Epithelial cell of prostate (primary cell): ENCODE measurements at places on chromosomes 7 and 10.

- no peak for DNase-seq
Observed at GRCh38 chr7:153110606-153111005, 351.1 kb downstream of the ACTR3B start.

GRCh38 chr10:130026670-130027456 lies 62.8 kb upstream of the EBF3 start:
- DNase-seq: no peak

GRCh38 chr7:158541346-158542010 lies 46.1 kb downstream of the PTPRN2 start:
- no peak for DNase-seq

DNA sequence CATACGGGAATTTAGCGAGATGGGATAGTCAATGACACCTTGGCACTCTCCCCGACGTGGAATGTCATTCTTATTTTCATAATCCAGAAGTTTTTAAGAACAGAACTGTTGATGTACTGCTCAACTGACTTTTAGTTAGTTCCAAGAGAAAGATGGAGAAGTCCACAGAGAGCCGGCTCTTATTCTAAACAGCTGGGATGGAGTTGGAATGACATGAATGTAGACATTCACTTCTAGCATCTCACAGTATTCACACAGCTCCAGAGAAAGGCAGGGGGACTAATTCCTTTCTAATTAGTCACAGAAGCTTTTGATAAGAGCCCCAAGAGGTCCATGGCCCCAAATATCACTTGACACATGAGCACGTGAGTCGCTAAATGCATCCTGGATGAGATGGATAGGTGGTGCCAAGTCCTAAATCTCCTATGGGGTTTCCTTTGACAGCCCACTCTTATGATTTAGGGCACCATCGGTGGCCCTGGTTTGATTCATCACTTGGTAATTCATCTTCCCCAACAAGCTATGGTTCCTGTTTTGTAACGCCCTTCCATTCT lies 420.3 kb upstream of the AUTS2 start:
- no peak for DNase-seq

DNA sequence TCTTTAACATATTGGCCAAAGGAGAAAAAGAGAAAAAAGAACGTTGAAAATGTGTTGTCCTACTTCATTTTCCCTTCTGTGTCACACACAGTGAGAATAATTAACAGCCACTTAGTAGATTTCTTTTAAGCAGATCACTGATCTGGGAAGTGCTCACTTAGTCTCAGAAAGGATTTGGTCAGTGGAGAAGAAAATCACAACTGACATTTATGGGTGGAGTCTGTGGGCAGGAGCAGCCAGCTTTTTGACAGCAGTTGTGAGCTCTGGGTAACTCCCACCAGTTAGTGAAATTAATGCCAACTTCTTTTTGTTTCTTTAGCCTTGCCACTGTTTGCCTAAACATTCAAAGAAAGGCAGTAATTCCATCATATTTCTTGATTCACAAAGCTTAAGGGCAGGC lies 49.7 kb downstream of the CDK14 start:
- no peak for DNase-seq

- no peak for DNase-seq
Observed at GRCh38 chr7:55171157-55171556, 152.3 kb downstream of the EGFR start.

- no peak for DNase-seq
Observed at GRCh38 chr7:29478226-29478625, 85.4 kb upstream of the PRR15 start.

DNA sequence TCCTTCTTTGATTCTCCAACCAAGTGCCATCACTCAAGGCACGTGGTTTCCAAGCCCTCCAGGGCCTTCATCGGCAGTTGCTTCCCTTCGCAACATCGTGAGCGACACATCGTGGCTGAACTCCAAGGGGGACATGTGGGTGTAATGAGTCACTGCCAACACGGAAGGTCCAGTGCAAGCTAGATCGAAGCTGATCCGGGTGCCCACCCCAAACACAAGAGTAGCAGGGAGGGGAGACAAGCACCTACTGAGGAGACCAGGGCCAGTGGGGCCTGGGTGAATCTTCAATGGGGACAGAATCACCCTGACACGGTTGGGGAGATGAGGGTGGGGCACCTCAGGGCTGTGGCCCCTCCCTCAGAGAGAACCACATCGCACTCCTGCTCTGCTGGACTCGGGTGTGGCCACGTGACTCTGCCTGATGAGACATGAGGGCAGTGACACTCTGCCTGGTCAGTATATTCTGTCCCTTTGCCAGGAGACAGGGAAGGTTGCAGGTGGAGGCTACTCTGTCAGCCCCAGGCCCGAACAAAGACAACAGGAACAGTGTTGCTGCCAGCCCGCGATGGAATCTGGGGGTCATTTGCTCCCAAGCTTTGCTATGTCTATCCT lies 36.8 kb upstream of the HSPA12A start:
- DNase-seq: no peak

DNA sequence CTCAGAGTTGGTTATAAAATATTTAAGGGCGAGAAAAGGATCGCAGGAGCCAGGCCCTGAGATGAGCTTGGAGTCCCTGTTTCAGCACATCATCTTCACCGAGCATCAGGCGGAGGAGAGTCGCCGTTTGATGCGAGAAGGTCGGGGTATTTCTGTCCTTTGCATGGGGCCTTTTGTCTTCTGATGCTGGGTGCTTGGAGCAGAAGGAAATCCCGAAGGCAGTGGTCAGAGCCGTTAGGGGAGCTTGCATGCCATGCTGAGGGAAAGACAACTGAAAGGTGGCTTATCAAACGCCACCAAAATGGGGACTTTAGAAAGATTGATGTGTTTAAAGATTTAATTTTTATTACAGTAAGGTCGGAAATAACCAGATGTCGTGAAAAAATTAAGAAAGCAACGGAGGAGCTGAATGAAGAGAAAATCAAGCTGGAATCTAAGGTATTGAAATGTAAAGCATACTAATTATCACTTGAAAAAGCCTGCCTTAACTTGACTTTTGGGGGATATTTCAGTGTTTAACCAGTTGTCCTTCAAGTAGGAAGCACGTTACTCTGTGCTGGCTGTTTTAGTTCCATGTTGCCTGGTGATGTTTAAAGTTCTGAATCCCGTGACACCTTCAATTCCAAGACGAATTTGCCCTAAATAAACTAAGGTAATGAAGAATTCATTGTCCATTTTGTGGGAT lies 845 bp downstream of the CCDC172 start:
- no peak for DNase-seq

GRCh38 chr7:826230-826917 lies 5.9 kb upstream of the SUN1 start:
- no peak for DNase-seq

DNA sequence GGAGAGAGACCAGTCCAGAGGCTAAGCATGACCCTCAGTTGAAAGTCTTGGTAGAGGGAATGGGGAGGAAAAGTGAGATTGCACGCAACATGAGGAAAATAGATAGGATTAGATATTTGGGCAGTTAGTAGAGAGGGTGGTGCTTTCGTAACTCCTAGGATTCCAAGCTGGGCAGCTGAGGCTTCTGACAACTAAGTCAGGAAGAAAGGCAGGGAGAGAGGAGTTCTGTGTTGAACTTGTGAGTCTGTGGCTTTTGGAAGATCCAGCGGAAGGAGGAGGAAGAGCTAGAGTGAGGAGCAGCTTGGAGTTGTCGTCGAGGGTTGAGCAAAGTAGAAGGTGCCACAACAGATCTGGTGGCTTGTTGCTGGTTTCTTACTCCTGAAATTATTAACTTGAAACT lies 21.8 kb downstream of the CUL1 start:
- DNase-seq: no peak

DNA sequence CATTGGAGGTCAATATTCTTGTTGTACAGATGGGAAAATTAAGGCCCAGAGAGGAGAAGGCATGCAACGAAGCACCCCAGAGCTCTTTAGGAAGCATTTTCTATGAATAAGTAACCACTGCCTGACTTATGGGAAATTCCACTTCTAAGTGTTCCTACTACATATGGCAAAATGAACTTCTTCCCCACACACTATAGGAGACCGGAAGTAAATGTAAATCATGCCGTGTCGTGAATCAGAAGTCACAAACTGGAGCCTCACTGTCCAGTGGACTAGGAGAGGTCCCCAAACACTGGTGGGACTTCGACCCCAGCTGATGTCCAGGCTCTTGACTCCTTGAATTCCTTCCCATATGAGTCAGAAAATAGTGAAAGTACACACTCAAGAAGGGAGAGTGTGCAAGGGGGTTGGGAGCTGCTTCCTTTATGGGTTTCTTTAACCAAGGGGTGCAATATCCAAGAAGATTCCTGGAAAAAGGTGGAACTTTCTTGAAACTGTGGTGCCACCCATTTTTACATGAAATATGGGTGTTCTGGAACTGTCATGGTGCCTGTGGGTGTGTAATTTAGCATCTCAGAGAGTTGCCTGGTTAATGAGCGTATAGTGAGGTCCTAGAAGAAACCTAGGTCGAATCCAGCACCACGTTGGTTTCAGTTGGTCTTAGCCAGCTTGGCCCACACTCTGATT lies 6.7 kb downstream of the RASSF4 start:
- DNase-seq: no peak

- no peak for DNase-seq
Observed at GRCh38 chr10:113057948-113058522, 108.0 kb downstream of the TCF7L2 start.

DNA sequence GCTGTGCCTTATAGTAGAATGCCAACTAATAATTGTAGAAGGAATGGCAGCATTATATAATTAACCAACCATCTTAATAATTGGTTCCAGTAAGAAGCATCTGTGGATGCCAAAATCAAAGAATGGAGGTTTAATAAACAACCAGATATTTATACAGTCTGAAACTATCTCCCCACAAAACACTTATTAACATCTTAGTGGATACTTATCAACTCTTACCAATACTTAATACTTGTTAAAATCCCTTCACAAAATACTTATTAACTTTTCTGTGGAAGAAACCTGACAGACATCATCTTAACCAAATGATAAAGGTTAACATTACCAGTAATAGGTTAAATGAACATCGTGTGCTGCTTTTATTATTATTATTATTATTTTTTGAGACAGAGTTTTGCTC lies 29.1 kb upstream of the FAM107B start:
- DNase-seq: no peak

- no peak for DNase-seq
Observed at GRCh38 chr10:36451391-36451970, 673.9 kb upstream of the ANKRD30A start.

DNA sequence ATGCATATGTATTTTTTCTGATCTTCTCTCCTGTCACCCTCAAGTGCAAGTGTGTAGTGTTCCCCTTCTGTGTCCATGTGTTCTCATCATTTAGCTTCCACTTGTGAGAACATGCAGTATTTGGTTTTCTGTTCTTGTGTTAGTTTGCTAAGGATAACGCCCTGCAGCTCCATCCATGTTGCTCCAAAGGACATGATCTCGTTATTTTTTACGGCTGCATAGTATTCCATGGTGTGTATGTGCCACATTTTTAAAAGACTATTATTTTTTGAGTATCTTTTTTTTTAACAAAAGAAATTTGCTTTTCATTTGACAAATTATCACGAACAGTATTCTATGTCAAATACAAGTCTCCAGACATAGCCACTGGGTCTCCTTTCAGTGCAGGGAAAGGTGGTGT lies 110.1 kb upstream of the ZNF746 start:
- no peak for DNase-seq

DNA sequence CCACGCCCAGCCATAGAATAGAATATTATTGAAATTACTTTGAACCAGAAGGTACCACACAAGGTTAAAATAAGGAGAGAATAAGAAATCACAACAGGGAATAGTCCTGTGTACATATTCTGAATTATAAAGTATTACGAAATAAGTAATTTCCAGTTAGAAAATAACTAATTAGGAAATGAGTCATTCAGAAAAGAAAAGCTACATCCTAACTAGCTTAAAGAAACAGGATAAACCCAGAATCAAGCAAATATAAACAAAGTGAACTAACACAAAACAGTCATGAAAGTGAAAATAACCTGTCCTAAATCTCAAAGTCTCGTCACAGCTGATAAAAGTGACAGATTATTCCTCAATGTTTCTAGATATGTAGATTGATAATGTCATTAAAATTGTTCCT lies 74.8 kb upstream of the NEBL start:
- DNase-seq: no peak

GRCh38 chr10:96367470-96367869 lies 8.7 kb upstream of the OPALIN start:
- DNase-seq: no peak

DNA sequence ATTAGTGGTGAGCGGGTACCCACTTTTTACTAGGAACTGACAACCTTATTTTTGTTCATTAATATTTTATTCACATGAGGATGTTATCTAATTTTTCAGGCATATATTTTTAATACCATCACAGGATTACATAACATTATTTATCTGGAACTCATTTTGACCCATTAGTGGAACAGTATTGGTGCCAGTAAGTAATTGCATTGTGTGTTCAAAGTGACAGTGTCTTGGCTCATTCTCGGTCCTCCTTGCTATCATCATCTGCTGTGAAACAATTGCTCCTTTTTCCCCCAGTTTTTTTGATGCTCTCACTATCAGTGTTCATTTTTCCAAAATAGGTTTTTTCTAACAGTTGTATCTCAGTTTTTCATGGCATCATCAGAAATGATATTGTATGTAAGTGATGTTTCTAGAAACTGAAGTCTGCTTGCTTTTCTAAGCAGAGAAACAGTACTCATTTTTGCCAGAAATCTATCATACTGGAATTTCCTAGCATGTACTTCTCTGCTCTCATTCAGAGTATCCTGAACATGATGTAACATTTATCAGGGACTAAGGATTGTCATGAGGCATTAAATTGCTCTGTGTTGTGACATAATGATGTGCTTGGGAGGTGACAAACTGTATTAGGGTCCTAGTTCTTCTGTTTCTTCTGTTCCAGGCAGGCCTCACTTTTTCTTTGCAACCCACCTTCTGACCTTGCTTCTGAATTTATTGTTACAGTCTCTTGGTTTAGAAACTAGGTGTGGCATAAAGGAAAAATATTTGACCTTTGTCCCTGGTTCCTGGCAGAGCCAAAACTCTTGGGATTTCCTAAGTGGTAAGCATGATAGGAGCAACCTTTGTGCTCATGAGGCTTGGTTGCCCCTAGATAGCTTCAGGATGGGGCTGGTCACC lies 4.2 kb downstream of the NUB1 start:
- DNase-seq: no peak

- no peak for DNase-seq
Observed at GRCh38 chr7:129676017-129676897, 64.7 kb downstream of the NRF1 start.

DNA sequence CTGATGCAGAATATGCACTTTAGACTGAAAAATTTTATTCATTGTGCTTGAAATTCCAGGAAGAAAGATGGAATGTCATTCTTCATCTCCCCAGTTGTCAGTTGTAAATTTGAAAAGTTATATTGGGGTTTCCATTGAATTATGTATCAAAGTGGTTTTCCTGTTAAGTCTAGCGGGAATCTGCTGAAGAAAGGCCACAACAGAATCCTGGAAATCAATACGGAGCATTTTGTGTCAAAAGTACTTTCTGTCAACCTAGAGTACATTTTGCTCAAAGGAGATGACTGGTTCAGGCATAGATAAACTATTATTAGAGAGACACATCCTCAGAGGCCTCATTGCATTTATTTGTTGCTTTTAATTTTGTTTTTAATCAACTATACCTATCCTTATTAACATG lies 538.2 kb upstream of the SEMA3D start:
- DNase-seq: no peak

GRCh38 chr10:16993186-16993585 lies 136.4 kb downstream of the CUBN start:
- no peak for DNase-seq

- no peak for DNase-seq
Observed at GRCh38 chr7:23598296-23598695, 1.1 kb downstream of the CCDC126 start.

GRCh38 chr10:44045020-44045419 lies 339.9 kb downstream of the CXCL12 start:
- no peak for DNase-seq

- DNase-seq: no peak
Observed at GRCh38 chr10:54914049-54914448, 113.0 kb upstream of the PCDH15 start.
